ENCODE measurements at places on chromosomes 6 and 20.
A peak's percentile ranks its signal among the peaks of the same experiment; 100 is the strongest.

- DNase-seq = no peak
- H3K4me1 ChIP-seq = no peaks in the 10 kb centered on the region
- H3K4me3 ChIP-seq = no peak overlapping the region
- no peaks in the 10 kb centered on the region for H3K36me3 ChIP-seq
- peaks cover 12% of the 10 kb centered on the region for H3K27me3 ChIP-seq
Measured at GRCh38 chr20:21272679-21273078, 30.5 kb upstream of the XRN2 start.

DNA sequence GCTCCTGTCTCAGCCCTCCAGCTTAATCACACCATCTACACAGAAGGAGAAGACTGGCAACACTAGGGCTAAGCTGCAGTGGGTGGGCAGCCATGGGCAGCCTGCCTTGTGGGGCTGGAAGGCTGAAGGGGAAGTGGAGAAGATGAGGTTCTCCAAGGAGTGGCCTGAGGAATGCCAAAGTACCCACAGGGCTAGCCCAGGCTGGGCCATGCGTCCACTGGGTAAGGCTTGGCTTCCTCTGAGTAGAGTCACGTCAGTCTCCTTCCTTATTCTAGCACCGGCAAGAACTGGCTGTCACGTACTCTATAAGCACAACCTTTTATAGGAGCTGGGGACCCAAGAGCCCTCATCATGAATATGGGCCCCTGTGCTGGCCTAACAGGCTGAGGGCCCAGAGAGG, 110.6 kb upstream of the SIRPA start:
- H3K27me3 ChIP-seq = peaks cover 69% of the 10 kb centered on the region
- H3K4me1 ChIP-seq = no peaks in the 10 kb centered on the region
- H3K4me3 ChIP-seq = no peak overlapping the region
- DNase-seq = no peak
- no peaks in the 10 kb centered on the region for H3K36me3 ChIP-seq

- peaks cover 7% of the 10 kb centered on the region for H3K4me1 ChIP-seq
- H3K36me3 ChIP-seq = no peaks in the 10 kb centered on the region
- no peak for DNase-seq
- no peaks in the 10 kb centered on the region for H3K27me3 ChIP-seq
Measured at GRCh38 chr6:17469006-17469832, 75.8 kb downstream of the CAP2 start.

- no peak overlapping the region for H3K27ac ChIP-seq
- no peak for DNase-seq
- peaks cover 19% of the 10 kb centered on the region for H3K4me1 ChIP-seq
- no peaks in the 10 kb centered on the region for H3K27me3 ChIP-seq
Measured at GRCh38 chr6:165119231-165120020, 190.0 kb downstream of the C6orf118 start.

GRCh38 chr20:24629668-24630067, 160.2 kb downstream of the SYNDIG1 start:
- H3K4me1 ChIP-seq = no peaks in the 10 kb centered on the region
- H3K4me3 ChIP-seq = no peak overlapping the region
- DNase-seq = no peak
- H3K36me3 ChIP-seq = no peaks in the 10 kb centered on the region
- no peaks in the 10 kb centered on the region for H3K27me3 ChIP-seq
- H3K27ac ChIP-seq = no peak overlapping the region

DNA sequence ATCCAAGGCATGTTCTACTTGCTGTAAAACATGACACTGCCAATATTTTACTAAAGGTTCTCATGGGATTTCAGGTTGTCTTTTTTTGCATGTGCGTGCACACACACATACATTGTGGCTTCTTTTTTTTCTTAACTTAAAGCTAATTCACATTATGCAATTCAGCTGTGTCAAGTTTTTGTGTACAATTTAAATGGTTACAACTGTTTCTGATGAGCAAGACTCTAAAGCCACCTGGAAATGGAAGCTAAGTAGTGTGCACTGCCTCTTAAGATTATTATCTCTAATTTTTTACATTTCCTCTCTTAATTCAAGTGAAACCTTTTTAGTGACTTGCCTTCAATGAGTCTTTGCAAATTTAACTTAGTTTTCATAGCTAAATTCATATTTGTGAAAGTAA, 75.3 kb downstream of the TULP4 start:
- H3K36me3 ChIP-seq = peaks cover 7% of the 10 kb centered on the region
- no peaks in the 10 kb centered on the region for H3K4me1 ChIP-seq
- H3K27me3 ChIP-seq = no peaks in the 10 kb centered on the region
- no peak overlapping the region for H3K4me3 ChIP-seq
- no peak overlapping the region for H3K27ac ChIP-seq
- no peak for DNase-seq

DNA sequence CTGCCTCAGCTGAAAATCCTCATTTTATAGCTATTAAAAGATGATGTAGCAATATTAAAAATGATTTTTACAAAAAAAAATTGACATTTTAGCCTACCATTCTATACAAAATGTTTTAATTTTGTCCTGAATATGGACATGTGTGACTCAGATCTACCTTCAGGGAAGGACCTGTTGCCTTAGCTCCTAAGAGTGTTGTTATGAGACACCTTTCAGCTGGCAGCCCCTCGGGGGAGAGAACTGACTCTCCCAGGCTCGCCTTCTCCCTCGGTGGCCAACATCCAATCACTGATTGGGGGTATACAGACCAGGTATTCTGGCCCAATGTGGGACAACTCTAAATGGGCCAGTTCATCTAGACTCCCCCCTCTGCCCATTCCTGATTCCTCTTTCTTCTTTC, 32.5 kb upstream of the MRAP2 start:
- H3K36me3 ChIP-seq = no peaks in the 10 kb centered on the region
- no peak overlapping the region for H3K27ac ChIP-seq
- no peak for DNase-seq

GRCh38 chr6:170295510-170296422, 4.9 kb upstream of the DLL1 start:
- H3K4me3 ChIP-seq = peak overlapping the region; percentile 62
- DNase-seq = no peak
- H3K36me3 ChIP-seq = peaks cover 5% of the 10 kb centered on the region
- H3K27me3 ChIP-seq = peaks cover 84% of the 10 kb centered on the region
- peaks cover 10% of the 10 kb centered on the region for H3K4me1 ChIP-seq
- H3K27ac ChIP-seq = no peak overlapping the region

DNA sequence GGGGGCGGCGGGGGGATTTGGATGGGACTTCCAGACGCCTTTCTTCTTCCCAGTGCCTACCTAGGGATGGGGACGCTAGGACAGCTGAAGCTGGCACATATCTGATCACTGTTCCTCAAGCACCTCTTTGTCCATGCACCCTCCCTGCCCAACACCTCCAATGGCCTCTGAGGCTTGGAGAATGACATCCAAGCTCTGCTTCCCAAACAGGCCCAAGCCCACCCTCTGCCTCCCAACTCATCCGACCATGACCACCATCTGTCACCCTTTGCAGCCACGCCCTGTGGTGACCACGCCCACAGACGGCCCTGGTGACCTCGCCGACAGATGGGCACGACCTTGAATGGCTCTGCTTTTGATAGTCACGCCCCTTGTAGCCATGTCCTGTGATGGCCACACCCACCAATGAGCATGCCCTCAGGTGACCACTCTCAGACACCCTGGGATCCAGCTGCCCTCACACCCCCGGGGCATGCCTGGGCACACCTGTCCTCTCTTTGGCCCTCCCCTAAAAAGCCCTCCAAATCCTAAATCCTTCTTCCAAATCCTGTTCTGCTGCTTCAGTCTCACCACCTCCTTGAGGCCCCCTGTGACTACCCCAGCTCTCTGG, 51.0 kb downstream of the SSR1 start:
- H3K27me3 ChIP-seq = no peaks in the 10 kb centered on the region
- H3K27ac ChIP-seq = peak overlapping the region; percentile 30
- DNase-seq = no peak

DNA sequence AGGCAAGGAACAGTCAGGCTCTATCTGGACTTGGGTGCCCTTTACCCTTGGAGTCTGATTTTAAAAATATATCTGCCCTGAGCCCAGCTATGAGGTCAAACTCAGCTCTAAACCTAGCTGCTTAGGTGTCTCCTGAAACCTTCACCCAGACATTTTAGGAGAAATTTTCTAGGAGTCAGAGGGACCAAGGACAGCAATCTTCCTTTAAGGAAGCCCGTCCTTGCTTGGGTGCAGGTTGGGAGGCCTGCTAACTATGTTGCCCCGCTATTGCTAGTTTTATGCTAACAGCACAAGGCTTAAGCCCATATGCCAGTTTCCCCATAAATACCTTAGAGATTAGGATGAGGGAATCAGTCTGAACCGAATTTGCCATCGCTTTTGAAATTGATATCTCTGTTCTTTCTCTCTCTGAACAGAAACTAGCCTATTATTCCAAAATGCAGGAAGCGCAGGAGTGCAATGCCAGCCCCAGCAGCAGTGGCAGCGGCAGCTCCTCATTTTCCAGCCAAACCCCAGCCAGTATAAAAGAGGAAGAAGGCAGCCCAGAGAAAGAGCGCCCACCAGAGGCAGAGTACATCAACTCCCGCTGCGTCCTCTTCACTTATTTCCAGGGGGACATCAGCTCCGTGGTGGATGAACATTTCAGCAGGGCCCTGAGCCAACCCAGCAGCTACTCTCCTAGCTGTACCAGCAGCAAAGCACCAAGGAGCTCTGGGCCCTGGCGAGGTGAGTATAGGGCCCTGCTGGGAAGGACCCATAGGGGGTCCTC, 2.6 kb downstream of the VGLL2 start:
- peaks cover 83% of the 10 kb centered on the region for H3K27me3 ChIP-seq
- no peak overlapping the region for H3K27ac ChIP-seq

DNA sequence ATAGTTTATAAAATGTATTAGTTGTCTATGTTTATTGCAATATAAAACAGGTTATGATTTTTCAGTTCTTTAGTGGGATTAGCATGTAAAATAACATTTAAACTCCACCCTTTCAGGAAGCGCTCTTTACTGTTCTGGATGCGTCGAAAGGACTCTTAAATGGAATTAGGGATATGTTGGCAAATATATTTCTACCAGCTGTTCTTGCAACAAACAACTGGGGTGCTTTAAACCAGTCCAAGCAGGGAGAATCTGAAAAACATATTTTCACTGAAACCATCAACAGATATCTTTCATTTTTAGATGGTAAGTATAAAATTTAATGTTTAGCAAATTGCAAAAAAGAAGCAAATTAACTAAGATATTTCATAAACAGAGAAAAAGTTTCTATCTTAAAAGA, 21.8 kb downstream of the DNAH8 start:
- H3K4me3 ChIP-seq = no peak overlapping the region
- no peaks in the 10 kb centered on the region for H3K4me1 ChIP-seq
- DNase-seq = no peak
- H3K27me3 ChIP-seq = no peaks in the 10 kb centered on the region

DNA sequence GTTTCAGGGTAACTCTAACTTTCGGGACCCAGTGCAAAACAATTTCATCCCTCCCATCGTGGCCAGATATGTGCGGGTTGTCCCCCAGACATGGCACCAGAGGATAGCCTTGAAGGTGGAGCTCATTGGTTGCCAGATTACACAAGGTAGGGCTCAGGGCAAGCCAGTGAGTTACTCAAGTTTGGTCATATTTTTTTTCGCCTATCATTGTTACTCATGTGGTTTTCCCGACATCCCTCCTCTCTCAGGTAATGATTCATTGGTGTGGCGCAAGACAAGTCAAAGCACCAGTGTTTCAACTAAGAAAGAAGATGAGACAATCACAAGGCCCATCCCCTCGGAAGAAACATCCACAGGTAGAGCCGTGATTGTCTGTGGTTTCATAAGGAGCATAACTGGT, 58.2 kb downstream of the DCBLD1 start:
- H3K36me3 ChIP-seq = peaks cover 39% of the 10 kb centered on the region
- no peak overlapping the region for H3K27ac ChIP-seq
- no peaks in the 10 kb centered on the region for H3K27me3 ChIP-seq
- H3K4me3 ChIP-seq = no peak overlapping the region
- peaks cover 10% of the 10 kb centered on the region for H3K4me1 ChIP-seq

- H3K4me1 ChIP-seq = no peaks in the 10 kb centered on the region
- H3K36me3 ChIP-seq = no peaks in the 10 kb centered on the region
- H3K27ac ChIP-seq = no peak overlapping the region
Measured at GRCh38 chr6:150245148-150245935, 102.5 kb downstream of the PPP1R14C start.

DNA sequence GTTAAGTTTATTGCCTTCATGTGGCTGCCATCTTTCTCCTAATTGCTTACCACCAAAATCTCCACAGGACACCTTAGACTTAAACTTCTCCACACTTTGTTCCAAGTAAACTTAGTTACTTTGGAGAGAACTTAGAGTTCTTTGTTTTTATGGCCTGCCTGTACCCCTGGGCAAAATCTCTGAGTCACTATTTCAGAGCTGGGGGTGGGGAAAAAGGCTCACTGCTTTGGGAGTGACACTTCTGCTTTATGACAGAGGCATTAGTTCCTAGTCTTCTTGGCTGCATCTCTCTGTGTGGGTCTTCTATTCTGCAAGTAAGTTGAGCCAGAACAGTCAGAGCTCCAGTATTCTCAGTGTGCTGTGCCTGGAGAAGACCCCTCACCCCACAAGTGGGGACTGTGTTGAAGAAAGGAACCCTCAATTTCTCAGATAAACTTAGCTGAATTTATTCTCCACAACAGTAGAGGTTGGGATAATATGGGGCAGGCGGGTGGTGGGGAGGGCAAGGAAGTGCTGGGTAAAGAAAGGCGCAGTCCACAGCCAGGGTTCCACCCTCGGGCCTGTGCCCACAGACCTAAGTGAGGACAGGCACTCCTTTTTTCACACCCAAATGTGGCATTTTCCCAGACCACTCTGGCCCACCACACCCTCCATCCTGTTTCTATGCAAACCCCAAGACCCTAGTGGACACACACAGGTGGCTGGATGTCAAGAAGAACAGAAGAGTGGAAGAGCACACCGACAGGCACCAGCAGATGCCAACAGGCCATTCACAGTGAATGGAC, 636.6 kb upstream of the MAN1A1 start:
- H3K27ac ChIP-seq = no peak overlapping the region
- no peak for DNase-seq
- H3K27me3 ChIP-seq = no peaks in the 10 kb centered on the region
- no peaks in the 10 kb centered on the region for H3K36me3 ChIP-seq
- no peak overlapping the region for H3K4me3 ChIP-seq

Measured in Calu3 (cell line).